ENCODE measurements at places on chromosomes 7 and 10. TPM values are rescaled to one million over a fixed set of nuclear protein-coding genes. Genes with fewer than 3 reads are reported as not detected.

DNA sequence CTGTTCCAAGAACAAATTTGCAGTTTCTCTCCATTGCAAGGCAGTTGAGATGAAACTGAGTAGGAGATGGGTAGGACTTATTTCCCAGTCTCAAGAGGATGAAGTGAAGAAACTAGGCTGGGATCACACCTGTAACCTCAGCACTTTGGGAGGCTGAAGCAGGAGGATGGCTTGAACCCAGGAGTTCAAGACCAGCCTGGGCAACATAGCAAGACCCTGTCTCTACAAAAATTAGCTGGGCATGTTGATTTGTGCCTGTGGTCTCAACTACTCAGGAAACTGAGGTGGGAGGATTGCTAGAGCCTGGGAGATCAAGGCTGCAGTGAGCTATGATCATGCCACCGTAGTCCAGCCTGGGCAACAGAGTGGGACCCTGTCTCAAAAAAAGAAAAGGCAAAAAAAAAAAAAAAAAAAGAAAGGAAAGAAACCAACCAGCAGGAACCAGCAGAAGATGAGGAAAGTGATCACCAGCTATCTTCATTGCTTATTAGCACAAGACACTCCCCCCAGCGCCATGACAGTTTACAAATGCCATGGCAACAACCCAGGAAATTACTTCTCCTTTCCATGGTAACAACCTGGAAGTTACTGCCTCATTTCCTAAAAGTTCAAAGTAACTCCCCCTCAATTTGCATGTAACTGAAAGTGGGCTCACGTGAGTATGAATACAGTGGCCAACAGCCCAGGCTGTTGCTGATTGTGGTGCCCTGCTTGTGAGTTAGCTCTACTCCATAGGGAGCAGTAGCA is 18.3 kb upstream of the ST8SIA6 start:
- no peaks in the 10 kb centered on the region for H3K4me1 ChIP-seq
- H3K4me3 ChIP-seq, result no peak overlapping the region
- H3K27ac ChIP-seq, result no peak overlapping the region
- no peaks in the 10 kb centered on the region for H3K27me3 ChIP-seq
- H3K36me3 ChIP-seq, result no peaks in the 10 kb centered on the region

DNA sequence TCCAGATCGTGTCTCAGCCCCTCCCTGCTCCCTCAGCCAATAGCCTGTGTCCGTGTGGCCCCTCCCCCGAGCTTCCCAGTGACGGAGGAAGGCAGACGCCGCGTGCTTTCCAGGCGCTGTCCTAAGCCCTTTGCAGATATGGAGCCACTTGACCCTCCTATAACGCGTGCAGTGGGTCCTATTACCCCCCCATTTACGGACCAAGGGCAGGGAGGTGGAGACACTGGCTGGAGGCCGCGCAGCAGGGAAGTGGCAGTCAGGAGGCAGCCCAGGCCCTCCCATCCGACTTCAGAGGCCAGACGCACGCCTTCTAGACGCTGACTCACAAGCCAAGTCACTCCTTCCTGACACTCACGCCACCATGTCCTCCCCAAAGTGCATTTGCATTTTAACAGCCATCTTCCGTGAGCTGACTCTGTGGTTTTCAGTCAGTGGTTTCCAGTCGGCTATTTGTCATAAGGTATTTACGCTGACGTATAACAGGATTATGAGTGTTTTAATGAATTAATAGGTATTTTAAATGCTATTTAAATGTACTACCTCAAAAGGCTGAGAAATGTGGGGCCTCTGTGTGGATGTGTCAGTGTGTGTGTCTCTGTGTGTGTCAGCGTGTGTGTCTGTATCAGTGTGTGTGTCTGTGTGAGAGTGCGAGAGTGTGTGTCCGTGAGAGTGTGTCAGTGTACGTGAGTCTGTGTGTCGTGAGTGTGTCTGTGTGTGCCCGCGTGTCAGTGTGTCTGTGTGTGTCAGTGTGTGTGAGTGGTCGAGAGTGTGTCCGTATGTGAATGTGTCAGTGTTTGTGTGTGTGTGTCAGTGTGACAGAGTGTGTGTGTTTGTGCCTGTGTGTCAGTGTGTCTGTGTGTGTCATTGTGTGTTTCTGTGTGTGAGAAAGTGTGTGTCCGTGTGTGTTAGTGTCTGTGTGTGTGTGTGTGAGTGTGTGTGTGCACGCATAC is 92.0 kb upstream of the INSIG1 start:
- H3K27me3 ChIP-seq, result no peaks in the 10 kb centered on the region
- peak; percentile 95 for DNase-seq
- H3K36me3 ChIP-seq, result no peaks in the 10 kb centered on the region
- H3K4me3 ChIP-seq, result peak overlapping the region; percentile 38
- H3K4me1 ChIP-seq, result no peaks in the 10 kb centered on the region
- H3K27ac ChIP-seq, result peak overlapping the region; percentile 87

DNA sequence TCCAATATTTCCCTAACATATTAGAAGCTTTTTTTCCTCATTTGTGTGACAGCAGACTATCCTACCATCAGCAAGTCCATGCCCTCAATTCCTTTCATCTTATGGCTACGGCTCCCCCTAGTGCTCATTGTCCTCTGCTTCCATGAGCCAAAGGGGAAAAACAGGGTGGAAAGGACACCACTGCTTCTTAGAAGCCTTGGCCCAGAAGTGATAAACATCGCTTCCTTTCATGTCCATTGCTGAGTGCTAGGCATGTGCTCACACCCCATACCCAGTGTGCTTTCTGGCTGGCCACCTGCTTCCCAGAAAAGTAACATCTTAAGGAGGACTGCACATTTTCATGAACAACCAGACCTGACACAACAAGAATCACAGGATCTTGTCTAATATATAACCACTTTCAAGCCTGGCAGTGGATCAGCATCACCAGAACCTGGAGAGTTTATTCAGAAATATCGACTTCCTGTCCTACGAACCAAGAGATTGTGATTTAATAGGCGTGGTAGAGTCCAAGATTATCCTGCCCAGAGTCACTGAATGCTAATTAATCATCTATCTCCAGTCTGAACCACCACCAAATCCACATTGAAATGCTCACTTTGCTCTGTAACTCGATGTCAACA is 650.5 kb upstream of the SORCS1 start:
- H3K27ac ChIP-seq, result no peak overlapping the region
- no peak for DNase-seq

GRCh38 chr10:117165538-117166417 is 27.7 kb upstream of the VAX1 start:
- H3K27me3 ChIP-seq, result peaks cover 100% of the 10 kb centered on the region
- H3K36me3 ChIP-seq, result no peaks in the 10 kb centered on the region
- DNase-seq, result no peak
- no peak overlapping the region for H3K27ac ChIP-seq
- H3K4me1 ChIP-seq, result peaks cover 55% of the 10 kb centered on the region
- H3K4me3 ChIP-seq, result peak overlapping the region; percentile 45

- no peaks in the 10 kb centered on the region for H3K4me1 ChIP-seq
- no peak overlapping the region for H3K27ac ChIP-seq
- DNase-seq, result no peak
- no peaks in the 10 kb centered on the region for H3K36me3 ChIP-seq
These were observed 78.6 kb upstream of the GLI3 start for GRCh38 chr7:42315631-42316030.

- DNase-seq, result no peak
- peaks cover 39% of the 10 kb centered on the region for H3K4me1 ChIP-seq
- no peaks in the 10 kb centered on the region for H3K36me3 ChIP-seq
These were observed at the start of gene IFIT1 for GRCh38 chr10:89391907-89392756. IFIT1 (plus strand) TSS chr10:89392623; CDS start chr10:89392713, 90 bp downstream.

DNA sequence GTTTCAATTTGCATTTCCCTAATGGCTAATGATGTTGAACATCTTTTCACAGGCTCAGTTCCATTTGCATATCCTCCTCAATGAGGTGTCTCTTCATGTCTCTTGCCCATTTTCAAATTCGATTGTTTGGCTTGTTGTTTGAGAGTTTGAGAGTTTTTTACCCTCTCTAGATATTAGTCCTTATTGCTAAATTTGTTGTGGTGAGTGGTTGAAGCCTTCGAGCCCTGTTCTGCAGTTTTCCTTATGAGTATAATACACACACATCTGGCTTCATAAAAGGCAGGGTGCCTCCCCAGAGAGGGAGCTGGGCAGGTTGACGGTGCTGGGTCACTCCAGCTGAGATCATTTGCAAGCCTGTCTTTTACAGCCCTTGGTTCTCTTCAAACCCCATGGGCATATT is 65.1 kb downstream of the RGS10 start:
- H3K4me3 ChIP-seq, result no peak overlapping the region
- H3K36me3 ChIP-seq, result no peaks in the 10 kb centered on the region
- DNase-seq, result no peak

DNA sequence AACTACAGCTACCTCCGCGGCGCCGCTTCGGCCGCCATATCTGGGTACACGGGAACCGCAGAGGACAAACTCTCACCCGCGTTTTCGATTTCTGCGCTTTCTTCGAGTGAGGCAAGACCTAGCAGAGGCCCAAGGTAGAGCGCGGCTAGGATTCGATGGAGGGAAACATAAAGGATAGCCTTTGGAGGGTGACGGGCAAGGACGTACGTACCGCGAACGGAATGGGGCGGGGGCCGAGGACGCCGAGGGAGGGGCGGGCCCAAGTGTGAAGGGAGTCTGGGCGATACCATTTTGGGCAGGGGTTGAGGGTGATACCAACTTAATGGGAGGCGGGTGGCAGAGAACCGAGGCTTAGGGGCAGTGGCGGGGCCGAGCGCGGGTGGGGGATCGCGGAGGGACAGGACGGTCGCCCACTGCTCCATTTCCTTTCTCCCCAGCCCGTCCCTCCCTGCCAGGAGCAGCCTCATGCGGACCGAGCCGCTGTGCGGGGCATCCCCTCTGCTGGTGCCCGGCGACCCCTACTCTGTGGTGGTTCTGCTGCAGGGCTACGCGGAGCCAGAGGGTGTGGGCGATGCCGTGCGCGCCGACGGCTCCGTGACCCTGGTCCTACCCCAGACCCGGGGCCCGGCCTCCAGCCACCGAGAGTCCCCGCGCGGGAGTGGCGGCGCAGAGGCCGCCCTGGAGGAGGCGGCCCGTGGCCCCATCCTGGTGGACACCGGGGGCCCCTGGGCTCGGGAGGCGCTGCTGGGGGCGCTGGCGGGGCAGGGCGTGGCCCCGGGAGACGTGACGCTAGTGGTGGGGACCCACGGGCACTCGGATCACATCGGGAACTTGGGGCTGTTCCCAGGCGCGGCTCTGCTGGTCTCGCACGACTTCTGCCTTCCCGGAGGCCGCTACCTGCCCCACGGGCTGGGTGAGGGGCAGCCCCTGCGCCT is at the start of gene MBLAC1:
Gene MBLAC1, plus strand, starts transcription at position 37 of the 935 bp plus-strand sequence. Its CDS starts 429 bp downstream, at position 466.
- peak; percentile 91 for DNase-seq
- no peaks in the 10 kb centered on the region for H3K36me3 ChIP-seq
- H3K27me3 ChIP-seq, result no peaks in the 10 kb centered on the region

GRCh38 chr10:34091635-34092195 is 723.4 kb downstream of the PARD3 start:
- no peaks in the 10 kb centered on the region for H3K27me3 ChIP-seq
- H3K4me3 ChIP-seq, result no peak overlapping the region
- H3K4me1 ChIP-seq, result no peaks in the 10 kb centered on the region
- H3K27ac ChIP-seq, result no peak overlapping the region

DNA sequence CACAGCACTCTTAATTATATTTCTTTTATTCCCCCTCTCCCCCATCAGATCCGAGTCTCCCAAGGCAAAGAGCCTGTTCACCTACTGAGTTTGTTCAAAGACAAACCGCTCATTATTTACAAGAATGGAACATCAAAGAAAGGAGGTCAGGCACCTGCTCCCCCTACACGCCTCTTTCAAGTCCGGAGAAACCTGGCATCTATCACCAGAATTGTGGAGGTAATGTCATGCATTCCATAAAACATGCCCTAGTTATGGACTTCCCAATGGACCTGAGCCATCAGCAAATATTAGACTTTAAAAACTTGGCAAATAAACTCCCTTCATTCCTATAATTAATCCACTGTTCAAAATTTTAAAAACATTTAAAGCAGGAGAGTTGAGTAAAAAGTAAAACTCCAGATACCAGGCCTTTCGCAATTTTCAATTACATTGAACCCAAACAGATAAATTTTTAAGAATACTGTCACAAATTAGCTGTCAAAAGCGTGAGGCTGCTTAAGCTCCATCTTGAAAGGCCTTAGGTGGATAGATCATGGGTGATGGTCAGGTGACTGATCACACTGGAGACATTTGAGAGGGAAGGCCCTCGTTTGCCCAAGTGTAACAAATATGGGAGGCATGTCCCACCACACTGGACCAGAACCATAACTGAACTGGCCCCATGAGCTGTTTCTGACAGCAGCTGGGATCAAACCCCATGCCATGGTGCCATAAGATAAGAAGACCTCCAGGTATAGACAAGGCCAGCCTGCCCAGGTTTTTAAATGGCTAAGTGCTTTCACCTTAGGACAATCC is 46.9 kb upstream of the ARL4A start:
- no peaks in the 10 kb centered on the region for H3K27me3 ChIP-seq
- peaks cover 21% of the 10 kb centered on the region for H3K4me1 ChIP-seq
- no peaks in the 10 kb centered on the region for H3K36me3 ChIP-seq
- no peak overlapping the region for H3K27ac ChIP-seq
- H3K4me3 ChIP-seq, result no peak overlapping the region

- no peaks in the 10 kb centered on the region for H3K36me3 ChIP-seq
- H3K27me3 ChIP-seq, result no peaks in the 10 kb centered on the region
- no peak overlapping the region for H3K4me3 ChIP-seq
- no peaks in the 10 kb centered on the region for H3K4me1 ChIP-seq
- H3K27ac ChIP-seq, result no peak overlapping the region
These were observed 323.8 kb downstream of the GLRX3 start for GRCh38 chr10:130459851-130460490.

GRCh38 chr7:8217200-8218068 is 44.5 kb downstream of the ICA1 start:
- no peak overlapping the region for H3K27ac ChIP-seq
- no peak overlapping the region for H3K4me3 ChIP-seq
- H3K27me3 ChIP-seq, result no peaks in the 10 kb centered on the region
- no peaks in the 10 kb centered on the region for H3K36me3 ChIP-seq
- peaks cover 3% of the 10 kb centered on the region for H3K4me1 ChIP-seq
- DNase-seq, result no peak

GRCh38 chr10:49225218-49225876 is 37.2 kb upstream of the TMEM273 start:
- no peak for DNase-seq
- no peaks in the 10 kb centered on the region for H3K27me3 ChIP-seq
- H3K4me1 ChIP-seq, result no peaks in the 10 kb centered on the region
- H3K27ac ChIP-seq, result no peak overlapping the region
- no peaks in the 10 kb centered on the region for H3K36me3 ChIP-seq
- H3K4me3 ChIP-seq, result no peak overlapping the region

GRCh38 chr10:100744136-100744986 is 1.0 kb upstream of the PAX2 start:
- DNase-seq, result no peak
- H3K27ac ChIP-seq, result no peak overlapping the region
- H3K36me3 ChIP-seq, result no peaks in the 10 kb centered on the region
- peaks cover 100% of the 10 kb centered on the region for H3K27me3 ChIP-seq
- peaks cover 75% of the 10 kb centered on the region for H3K4me1 ChIP-seq

The TFEC gene
- total RNA-seq, result 0.39 TPM

The TMEM270 gene
- not detected for total RNA-seq

The MAGI2 gene
- total RNA-seq, result 4.8 TPM

The HIBADH gene
- total RNA-seq, result 27.9 TPM

The LHPP gene
- 15.3 TPM for total RNA-seq

The IL2RA gene
- total RNA-seq, result 0.21 TPM

The TMEM213 gene
- 11.4 TPM for total RNA-seq

The HOXA5 gene
- 16.3 TPM for total RNA-seq

The HPSE2 gene
- 1.3 TPM for total RNA-seq
